NCI-H460 (cell line): ENCODE measurements at places on chromosomes 6 and 20.

DNA sequence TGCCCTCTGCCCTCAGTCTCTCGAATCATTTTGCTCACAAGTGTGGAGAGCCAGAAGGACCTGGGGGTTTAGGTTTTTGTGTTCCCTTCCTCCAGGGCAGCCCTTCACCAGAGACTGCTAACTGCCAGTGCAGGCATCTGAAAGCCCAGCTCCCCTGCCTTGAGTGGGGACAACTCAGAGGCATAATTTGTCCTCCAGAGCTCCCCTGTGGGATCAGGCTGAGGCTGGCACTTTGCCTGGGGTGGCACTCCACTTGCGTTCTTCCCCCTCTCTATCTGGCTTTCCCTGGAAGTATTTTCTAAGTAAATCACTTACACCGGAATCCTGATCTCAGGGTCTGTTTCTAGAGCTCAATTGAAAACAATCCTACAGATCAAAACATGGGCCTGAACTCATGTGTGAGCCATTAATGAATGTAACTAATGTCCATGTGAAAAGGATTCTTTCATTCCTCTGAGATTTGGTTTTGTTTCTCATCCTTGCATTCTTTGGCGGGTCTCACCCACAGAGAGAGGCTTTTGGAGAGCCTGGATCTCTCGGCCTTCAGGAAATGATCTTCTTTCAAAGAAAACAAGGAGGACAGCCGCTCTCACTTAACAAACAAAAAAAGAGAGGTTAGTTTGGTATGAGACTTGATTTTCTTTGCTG lies 125.7 kb upstream of the RIPOR2 start:
- DNase-seq: no peak

- no peak for DNase-seq
Observed at GRCh38 chr6:42313941-42314570, 96.4 kb upstream of the MRPS10 start.

- DNase-seq: no peak
Observed at GRCh38 chr20:48616481-48616880, 211.3 kb downstream of the PREX1 start.

GRCh38 chr6:75963569-75963968 lies 108.9 kb downstream of the IMPG1 start:
- DNase-seq: no peak

GRCh38 chr6:140041056-140041455 lies 666.6 kb upstream of the CITED2 start:
- no peak for DNase-seq

GRCh38 chr6:160069050-160069454 lies 52.6 kb upstream of the SLC22A1 start:
- DNase-seq: no peak

DNA sequence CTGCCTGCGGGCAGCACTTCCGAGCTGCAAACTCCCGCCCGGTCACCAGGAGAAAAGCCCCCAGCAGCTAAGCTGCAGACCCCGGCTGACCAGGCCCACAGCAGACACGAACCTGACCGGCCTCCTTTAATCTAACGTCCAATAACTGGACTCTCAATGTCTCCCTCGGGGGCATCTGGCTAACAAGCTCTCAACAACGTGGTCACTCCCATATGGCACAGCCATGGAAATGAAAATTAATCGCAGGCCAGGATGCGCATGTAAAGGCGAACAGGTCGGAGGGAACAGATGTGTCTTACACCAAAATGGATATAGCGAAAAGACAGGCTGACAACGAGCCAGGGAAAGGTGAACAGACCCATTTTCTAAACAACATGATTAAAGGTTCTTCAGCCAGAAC lies 44.4 kb upstream of the SMOC2 start:
- no peak for DNase-seq

DNA sequence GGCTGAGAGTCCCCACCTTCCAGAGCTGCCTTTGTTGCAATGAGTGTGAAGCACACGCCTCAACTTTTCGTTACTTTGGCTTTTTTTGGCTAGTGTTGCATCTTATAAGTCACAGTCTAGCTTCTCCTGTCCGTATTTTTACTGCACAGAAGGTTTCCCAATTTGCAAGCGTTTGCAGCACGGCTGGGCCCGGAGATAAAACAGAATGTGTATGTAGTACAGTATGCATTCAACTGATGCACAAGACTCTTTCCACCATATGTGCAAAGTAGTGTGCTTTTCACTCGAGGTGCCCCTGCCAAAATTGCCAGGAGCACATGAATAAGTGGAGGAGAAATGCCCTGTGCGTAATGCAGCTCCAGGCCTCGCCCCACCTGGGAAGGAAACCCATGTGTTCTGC lies 79.6 kb downstream of the SOBP start:
- DNase-seq: no peak

DNA sequence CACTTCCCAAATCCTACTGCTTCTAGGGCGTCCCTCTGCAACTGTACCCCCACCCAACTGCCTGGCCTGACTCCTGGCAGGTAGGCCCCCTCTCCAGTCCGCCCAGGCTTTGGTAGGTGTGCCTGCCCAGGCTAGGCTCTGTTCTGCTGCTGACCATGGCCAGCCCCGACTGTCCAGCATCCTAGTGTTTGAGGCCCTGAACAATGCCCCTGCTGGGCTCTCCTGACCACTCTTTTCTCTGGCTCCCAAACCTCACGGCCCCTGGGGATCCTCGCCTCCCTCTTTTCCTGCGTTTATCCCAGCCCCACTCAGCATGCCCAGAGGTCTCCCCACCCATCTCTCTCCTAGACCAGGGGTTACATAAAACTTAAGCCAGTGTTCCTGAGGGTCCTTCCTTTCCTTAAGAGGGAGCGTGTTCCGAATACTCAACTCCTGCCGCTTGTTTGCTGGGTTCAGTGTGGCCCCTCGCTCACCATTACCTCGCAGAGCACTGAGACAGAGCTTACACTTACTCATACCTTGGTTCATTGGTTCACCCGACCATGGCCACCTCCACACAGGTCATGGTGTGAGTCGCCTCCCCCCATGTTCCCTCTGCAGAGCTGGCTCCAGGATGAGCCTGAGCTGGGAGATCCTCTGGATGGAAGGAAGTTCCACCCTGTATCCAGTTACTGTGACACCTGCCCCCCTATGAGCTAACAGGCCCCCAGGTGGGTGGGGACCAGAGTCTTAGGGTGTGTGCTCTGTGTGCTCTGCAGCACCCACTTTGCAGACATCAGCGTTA lies 21.0 kb upstream of the MYT1 start:
- DNase-seq: no peak

DNA sequence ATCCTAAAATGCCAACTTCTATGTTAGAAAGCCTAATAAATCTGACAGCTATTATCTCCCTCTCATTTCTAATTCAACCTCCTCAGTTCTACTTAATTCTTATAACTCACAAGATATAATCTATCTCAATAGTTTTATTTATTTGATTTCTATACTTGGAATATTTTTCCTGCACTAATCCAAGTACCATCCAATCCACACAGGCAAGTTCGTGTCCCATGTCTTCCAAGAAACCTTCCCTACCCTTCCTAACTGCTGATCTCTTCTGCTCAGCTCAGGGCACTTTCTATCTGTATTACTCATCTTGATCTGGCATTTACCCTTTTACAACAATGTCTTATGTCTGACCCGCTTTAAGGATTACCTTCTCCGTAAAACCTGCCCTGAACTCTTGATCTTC lies 18.2 kb downstream of the NCOA5 start:
- DNase-seq: no peak

- no peak for DNase-seq
Observed at GRCh38 chr6:43939281-43940070, 169.5 kb downstream of the VEGFA start.

DNA sequence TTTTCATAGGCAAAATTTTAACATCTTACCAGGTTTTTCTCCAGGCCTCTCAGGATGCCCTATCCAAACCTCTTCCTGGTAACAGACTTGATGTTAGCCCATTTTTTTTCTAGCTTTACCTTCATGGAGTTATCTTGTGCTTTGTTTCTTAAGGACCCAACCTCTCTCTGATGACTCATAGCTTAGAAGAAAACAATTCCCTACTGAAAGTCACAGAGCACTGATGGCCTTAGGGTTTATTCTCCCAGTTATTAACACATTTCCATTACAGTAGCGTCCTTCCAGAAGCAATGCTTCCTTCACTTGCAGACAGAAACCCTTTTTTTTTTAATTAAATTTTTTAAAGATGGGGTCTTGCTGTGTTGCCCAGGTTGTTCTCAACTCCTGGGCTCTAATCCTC lies 79.4 kb downstream of the IYD start:
- DNase-seq: no peak

DNA sequence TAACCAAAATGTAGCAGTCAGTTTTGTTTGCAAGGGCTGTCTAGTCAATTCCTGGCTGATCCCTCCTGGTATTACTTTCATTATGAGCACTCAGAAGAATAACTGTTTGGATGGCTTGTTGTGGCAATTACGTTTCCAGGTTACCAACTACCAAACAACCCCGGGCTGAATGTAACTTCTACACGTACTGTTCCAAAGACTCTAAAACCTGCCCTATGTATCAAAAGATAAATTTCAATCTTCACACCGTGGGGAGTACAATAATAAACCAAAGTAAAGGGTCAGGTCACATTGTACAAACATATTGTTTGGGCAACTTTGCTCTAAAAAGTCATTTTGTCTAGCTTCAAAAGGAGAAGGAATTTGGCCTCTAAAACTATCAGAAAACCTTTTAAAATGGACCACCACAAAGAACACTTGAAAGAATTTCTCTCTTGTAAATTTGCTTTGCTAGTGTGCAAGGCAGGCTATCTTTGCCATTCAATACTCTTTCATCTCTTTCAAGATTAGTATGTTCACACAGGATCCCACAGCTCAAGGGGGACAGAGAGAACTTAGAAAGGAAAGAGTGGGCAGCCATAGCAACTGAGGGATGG lies 27.6 kb downstream of the DCDC2 start:
- DNase-seq: no peak

- no peak for DNase-seq
Observed at GRCh38 chr6:133393891-133394290, 152.7 kb downstream of the EYA4 start.

DNA sequence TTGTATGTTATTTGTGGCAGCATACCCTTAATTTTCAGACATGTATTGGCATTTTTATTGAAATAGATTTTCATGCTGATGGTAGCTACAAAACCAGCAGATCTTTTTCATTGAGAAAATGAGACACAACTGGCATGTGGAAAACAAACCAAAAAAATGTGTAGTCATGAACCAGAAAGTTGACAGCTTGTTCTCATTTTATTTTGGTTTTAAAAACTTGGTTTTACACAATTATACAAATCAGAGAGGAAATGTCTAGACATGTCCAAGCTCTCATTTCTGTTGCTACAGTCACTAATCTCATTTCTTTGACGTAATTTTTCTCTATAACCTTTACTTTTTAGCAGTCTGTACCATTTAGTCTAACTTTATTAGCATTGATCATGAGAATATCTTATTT lies 85.4 kb downstream of the GRIK2 start:
- no peak for DNase-seq

GRCh38 chr20:63655249-63655648 lies 2.0 kb upstream of the STMN3 start:
- DNase-seq: no peak

DNA sequence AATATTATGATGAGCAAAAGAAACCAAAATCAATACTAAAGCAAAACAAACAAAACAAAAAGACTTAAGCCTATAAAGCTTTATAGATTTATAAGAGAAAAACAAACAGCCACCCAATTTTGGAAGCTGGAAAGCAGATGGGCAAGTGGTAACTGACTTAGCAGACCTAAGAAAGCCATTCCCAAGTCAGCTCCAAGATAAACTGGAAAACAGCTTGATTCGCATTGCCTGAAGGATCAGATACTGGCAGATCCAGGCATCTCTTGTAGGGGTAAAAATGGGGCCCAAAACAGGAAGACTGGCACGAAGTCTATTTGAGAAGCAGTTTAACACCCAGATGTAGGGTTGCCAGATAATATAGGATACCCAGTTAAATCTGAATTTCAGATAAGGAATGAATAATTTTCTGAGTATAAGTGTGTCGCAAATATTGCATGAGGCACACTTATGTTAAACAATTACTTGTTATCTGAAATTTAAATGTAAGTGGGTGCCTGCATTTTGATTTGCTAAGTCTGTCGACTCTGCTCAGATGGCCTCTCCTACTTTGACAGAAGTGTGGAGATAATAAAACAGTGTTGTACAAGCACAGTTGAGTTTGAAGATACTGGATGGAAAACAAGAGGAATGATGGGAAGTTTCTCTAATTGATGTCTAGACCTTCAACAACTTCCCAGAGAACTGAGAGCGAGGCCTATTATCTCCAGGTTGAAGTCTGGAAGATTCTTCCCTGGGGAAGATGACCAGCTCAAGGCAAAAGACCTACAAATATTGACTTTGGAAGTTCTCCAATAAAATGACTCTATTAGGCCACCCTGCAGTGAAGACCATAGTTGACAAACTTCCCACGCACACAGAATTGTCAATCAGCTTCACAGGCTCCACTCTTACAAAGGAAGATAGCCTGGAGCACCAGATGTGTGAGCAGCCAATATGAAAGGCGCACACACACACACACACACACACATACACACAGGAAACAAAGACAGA lies 113.4 kb downstream of the FAM50B start:
- no peak for DNase-seq

DNA sequence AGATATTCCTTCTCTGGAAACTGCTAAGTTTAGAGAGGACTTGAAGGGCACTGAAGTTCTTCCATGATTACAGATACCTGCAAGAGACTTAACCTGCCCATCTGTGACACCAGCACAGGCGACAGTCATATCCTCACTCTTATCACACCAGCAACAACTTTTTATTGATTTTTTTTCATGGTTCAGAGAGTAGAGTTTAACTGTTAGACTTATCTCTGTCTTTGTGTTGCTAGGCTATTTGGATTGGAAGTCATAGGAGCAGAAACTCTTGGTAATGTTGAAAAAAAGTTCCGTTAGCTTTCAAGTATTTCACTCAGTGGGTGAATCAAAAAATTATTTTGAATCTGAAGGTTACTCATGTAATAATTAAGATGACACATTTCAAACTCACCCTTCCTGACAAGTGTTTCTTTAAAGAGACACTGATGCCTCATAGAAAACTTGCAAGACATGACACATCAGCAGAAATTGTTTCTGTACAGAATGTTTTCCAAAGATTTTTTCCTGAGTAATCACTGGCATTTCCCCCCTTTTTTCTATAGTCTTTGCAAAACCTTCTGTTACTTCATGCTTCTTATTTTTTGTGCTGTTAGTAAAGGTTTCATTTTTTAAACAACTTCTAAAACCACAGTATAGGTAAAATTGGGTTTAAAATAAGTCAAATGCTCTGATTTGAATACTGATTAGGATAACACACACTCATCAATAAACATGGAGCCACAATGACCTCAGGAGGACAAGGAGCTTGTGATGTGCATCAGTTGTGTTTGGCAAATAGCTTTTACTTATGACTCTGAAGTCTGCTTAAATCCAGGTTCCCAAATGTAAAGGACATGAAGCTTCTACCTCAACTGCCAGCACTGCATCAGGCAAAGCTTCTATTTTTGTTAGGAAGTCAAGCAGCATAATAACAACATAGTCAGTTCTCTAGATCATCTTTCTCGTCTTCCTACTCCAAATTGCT lies 252.9 kb upstream of the MAN1A1 start:
- no peak for DNase-seq
